ENCODE measurements at places on chromosomes 5 and 9. TPM values are rescaled to one million over a fixed set of nuclear protein-coding genes. Genes with fewer than 3 reads are reported as not detected.

KCNN2 gene
- not detected for total RNA-seq

MAP1B gene
- total RNA-seq, result 474 TPM

PFN3 gene
- not detected for total RNA-seq

SH2D3C gene
- total RNA-seq, result 4.2 TPM

GPSM1 gene
- 31.0 TPM for total RNA-seq

RASEF gene
- total RNA-seq, result 0.39 TPM

SPATA31D4 gene
- not detected for total RNA-seq

SLC4A9 gene
- not detected for total RNA-seq
